ENCODE measurements at places on chromosomes 7 and 10.

DNA sequence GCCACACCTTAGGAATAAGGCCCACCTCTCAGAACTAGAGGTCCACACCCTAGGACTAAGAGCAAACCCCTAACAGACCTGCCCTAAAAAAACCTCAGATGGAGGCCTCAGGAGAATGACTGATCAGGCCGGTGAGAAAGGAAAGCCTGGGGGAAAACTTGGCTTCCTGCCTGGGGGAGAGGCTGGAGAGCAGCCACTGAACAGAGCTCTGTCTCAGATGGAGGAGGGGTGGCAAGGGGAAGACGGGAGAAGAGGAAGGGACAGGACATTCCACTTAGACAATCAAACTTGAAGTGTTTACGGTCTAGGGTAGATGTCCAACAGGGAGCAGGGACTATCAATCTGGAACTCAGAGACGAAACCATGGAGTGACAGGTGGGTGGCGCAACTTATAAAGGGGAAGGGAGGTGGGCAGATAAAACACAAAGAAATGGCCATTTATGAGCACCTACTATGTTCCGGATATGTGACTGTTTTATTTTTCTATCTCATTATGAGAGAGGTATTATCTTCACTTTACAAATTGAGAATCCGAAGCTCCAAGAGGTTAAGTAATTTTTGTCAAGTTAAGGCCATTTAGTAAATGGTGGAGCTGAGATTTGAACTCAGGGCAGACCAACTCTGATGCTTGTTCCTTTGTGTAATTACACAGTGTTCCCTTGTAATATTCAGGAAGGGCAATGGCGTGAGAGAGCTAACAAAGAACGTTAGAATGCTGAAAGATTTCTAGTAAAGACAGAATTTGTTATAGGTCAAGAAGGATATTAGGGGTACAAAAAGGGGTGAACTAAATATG is 82.6 kb downstream of the DNMBP start:
- DNase-seq, result no peak

DNA sequence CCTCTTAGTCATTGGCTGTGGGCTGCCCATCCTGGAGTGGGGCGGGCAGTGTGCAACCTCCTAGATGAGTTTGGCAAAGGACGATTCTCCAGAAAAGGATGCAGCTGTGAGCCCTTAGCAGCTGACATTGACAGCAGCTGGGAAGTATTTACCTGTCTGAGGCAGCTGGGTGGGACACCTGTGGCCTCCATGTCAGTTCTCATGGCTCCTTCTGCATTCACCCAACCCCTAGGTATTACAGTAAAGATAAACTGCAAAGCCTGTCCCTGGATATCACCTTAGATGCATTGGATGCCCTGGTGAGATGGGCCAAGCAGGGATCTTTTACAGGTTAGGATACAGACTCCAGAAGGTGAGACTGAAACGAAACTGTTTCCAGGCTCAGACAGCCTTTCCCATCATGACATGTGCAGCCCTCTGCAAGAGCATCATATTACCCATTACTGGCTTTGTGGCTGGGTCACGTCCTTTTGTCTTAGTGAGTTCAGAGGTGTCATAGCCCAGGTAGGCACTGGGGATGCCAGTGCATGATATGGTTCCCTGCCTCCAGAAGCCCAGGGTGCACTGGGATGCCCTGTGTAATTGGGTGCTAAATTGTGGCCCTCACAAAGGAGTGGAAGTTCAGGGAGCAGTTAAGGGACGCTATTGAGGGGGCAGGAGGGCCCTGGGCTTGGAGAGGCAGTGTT is 28.9 kb downstream of the MINDY4 start:
- no peak for DNase-seq

DNA sequence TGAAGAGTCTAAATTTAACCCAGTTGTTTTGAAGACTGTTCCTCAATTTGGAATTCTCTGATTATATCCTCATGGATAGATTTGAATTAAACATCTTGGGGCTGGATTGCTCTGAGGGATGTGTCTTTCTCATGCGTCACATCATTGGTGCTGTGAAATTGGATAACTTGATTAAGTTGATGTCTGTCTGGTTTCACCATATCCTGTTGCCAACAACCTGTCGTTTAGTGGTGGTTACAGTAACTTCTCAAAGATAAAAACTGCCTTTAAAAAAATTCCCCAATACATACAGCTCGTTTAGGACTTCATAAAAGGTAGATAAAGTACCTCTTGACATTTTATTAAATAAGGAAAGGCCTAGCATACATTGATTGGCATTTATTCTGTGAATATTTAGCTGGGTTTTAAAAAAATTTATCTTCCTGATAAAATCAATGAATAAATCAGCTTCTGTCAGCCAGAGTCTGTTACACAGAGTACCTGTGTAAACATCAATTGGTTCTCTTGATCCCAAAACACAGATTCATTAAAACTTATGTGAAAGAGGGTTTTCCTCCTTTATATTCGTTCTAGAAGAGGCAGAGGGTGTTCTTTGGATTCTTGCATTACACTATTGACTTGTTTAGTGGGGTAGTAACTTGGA is 10.5 kb downstream of the CRCP start:
- no peak for DNase-seq

DNA sequence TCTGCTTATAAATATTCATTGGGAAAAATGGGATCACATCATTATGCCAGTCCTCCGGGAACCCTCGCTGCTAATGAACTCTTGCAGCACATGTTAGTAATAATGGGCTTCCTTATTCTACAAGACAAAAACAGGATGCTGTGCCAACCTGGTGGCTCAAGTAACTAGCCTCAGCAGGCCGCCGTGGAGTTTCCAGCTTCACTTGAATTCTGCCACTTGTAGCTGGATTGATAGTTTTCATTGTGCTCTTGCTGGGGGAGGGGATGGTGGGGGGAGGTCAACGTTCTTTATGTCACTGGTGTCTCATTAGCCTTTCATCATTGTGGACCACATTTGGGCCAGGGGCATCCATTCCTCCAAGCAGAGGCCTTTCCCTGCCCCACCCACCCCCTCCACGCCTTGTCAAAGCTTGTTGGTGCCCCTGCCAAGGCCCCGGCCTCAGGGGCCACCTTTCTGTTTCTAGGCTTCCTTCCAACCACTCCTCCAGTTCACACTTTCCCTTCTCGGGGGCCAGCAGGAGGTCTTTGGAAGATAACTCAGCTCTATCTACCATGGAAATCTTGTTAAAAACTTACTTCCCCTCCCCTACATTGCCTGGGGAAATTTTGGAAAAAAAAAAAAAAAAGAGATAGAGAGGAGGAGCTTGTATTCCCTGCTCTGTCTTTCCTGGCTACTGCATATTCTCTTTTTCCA is 153.9 kb downstream of the BMPER start:
- DNase-seq, result no peak

DNA sequence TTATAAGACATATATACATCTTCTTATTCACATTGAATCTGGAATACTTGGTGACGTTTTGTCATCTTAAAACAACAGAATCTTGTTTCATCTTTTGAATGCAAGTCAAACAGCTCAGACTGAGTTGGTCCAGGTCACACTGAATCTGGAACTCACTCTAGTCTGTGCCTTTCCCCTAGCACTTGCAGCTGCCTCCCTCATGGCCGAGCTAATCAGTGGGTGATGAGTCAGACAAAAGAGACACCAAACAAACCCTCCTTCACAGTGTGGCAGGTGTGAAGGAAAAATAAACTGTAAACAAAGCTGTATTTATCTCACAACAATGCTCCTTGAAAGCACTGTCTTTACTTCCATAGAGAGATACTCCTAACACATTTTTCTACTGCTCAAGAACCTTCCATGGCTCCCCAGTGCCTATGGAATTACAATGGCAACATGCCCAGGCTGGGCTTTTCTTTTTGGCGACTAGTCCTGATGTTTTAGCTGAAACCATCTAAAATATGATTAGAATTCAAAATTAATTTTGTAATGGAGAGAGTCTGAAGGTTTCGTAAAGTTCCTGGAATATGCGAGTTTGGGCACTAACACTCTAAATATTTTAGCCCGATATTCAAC is 140.0 kb downstream of the ZNF365 start:
- no peak for DNase-seq

- no peak for DNase-seq
Observed at GRCh38 chr7:142606081-142606480, 143.2 kb upstream of the PRSS1 start.

- no peak for DNase-seq
Observed at GRCh38 chr10:44760513-44760912, 150.6 kb upstream of the TMEM72 start.

GRCh38 chr7:108063520-108063933 is 60.6 kb upstream of the LAMB1 start:
- DNase-seq, result no peak

DNA sequence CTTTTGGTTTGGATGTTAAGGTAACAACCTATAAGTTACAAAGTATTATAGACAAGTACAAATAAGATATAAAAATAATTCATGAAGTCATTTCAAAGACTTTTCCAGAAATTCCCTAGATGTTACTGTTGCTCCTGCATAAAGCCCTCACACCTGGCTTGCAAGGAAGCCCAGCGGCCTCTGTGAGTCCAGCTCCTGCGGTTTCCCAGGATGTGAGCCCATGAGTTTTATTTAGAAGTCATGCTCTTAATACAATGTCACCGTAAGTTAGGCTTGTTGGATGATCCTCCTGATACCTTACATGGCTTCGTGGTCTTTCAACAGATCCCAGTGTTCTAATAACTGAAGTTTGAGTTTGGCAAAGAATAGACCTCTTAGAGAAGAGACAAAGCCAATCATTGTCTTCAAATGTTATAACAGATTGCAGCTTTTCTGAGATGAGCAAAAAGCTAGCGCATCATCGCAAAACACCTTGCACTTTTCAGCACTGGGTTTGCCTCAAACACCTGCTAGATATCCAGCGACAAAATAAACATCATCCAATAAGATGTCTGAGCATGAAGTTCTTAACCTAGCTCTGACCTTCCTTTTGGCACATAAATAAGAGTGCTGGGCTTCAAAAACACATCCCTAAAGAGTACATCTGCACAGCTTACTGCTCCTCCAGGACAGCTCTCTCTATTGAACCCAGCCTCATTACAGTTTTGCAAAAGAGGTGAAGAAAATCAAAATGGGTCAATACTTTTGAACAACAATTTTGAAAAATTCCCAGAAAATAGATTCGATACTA is 3.6 kb downstream of the FAM171A1 start:
- no peak for DNase-seq

DNA sequence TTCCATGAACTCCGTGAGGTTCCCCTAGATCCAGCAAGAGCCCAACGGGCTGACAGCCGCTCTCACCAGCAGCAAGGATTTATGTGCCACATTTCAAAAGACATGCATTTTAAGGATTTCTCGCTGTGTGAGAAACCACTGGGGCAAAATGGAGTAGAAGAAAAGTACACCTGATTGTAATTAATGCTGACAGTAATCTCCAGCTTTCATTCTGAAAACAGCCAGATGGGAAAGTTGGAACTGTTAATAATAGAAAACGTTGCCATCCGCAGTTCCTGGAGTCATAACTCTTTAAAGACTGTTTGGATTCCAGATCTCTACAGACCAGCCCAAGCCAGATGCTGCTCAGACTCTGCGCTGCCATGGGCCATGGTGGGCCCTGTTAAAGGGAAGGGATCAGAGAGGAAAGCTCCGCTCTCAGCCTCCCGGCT is 216.9 kb upstream of the GLI3 start:
- no peak for DNase-seq

- DNase-seq, result no peak
Observed at GRCh38 chr7:110001254-110001938, 1089.5 kb upstream of the LRRN3 start.

- DNase-seq, result no peak
Observed at GRCh38 chr10:95755511-95756004, 405 bp upstream of the ENTPD1 start.

DNA sequence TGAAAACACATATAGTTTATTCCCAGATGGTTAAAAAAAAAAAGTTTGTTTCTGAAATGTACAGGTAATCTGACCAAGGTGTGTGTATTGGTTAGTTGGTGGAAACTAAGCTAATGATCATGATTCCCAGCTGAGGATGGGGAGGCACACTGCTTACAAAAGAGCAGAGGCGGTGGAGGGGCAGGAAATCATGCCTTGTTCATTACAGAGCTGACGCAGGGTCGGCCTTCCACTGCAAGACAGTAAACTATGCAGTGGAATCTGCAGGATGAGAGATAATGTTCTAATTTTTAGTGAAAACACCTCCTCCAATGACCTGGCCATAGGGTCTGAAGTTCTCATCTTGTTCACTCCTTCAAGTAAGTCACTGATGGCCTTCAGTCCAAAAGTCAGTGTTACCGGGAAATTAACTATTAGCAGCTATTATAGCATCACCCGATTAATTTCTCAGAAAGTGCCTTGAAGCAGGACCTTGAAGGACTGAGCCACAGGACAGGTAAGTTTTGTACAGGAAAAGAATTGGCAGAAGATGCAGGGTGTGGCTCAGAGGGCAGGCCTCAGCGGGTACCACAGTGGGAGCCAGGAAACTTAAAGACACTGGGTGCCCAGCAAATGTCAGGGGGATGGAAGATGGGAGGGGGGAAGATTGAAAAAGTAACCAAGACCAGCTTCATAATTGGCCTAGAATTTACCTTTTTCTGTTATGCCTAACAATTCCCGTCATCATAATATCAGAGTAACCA is 36.0 kb downstream of the MYOF start:
- no peak for DNase-seq

DNA sequence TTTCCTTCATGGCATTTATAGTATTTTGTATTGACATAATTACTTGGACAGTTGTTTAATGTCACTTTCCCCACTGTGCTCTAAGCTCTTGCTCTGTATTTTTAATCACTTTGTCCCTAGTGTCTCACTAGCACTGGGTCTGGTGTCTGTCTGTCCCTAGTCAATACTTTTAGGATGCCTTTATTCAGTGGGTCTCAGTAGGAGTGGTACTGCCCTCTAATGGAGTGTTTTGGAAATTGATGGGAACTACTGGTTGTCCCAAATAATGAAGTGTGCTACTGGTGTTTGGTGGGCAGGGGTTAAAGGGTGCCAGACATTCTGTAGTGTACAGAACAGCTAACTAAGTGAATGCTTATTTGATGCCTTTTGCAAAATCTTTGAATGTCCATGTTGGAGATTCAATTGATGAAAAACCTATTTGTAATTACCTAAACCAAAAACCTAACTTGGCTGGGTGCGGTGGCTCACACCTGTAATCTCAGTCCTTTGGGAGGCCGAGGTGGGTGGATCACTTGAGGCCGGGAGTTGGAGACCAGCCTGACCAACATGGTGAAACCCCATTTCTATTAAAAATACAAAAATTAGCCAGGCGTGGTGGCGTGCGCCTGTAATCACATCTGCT is 33.3 kb downstream of the CDK14 start:
- no peak for DNase-seq

DNA sequence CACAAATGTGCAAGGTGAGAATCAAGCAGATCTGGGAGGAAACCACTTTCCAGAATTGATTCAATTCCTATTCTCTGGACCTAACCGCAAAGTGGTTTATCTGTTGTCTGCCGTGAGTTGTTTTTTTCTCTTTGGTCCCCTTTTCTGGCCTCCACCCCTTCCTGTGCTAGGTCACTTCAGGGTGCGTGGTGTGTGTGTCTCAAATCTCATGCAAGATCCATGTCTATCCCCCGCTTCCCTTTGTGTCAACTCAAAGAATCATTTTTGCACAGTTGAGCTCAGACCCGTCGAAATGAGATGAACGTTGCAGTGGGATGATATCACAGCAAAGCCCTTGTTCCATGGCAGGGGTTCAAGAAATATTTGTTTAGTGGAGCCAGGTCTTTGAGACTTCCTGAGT is 184.5 kb downstream of the GATA3 start:
- no peak for DNase-seq

GRCh38 chr7:136324073-136324704 is 347.0 kb upstream of the MTPN start:
- DNase-seq, result no peak

- no peak for DNase-seq
Observed at GRCh38 chr10:62001898-62002297, 100.4 kb downstream of the ARID5B start.

GRCh38 chr10:96721207-96721572 is 876 bp upstream of the PIK3AP1 start:
- DNase-seq, result no peak

- DNase-seq, result no peak
Observed at GRCh38 chr10:44949915-44950314, 9.7 kb upstream of the RASSF4 start.
